Endothelial cell of umbilical vein (primary cell): ENCODE measurements at places on chromosomes 4 and X. TPM values are rescaled to one million over a fixed set of nuclear protein-coding genes. Genes with fewer than 3 reads are reported as not detected.

DNA sequence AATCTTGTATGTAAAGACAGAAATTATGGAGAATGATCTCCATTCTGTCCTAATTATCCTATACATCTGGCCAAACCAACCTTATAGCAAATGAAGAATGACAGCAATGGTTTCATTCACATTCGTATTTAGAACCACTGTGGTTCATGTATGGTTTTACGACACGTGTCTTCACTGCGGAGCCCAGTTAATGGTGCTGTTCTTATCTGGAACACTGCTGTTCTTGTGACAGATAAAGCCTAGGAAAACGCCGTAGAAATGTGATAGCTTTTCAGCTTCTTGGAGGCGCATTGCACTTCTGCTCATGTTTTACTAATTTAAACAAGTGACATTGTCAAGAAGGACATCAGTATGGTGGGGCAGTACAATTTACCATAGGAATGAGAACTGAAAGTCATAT is 2266.4 kb upstream of the TENM3 start:
- no peak for DNase-seq

ASB11 gene
- total RNA-seq, result 0.15 TPM in 1 of 2 replicates, not detected in the other

- no peak for DNase-seq
Observed at GRCh38 chr4:87322754-87323153, at the start of gene HSD17B13. TSS of gene HSD17B13 (minus strand) at chr4:87322882. CDS start at chr4:87322841, 41 bp downstream.

QDPR gene
- 20.9 and 24.6 TPM in 2 replicates for total RNA-seq

GRCh38 chr4:77994194-77994721 is 62.9 kb upstream of the FRAS1 start:
- peak; percentile 69 for DNase-seq

PNMA5 gene
- total RNA-seq, result not detected in 2 replicates

GRCh38 chr4:21898101-21898500 is 50.5 kb downstream of the KCNIP4 start:
- no peak for DNase-seq

DNA sequence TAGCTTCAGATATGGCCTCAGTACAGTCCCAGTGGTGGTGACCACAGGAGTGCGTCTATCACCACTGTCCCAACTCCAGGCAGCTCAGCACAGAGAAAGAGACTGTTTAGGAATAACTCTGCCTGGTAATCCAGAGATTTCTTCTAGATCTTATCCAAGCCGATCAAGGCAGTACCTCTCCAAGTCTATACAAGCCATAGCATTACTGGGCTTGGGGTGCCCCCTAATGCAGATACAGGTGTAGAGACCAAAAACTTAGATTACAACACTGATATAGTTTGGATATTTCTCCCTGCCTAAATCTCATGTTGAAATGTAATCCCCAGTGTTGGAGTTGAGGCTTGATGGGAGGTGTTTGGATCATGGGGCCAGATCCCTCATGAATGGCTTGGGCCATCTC is 100.9 kb downstream of the PTCHD1 start:
- DNase-seq, result no peak

GRCh38 chr4:68591204-68591603 is 15.1 kb upstream of the UGT2B17 start:
- DNase-seq, result no peak

- DNase-seq, result no peak
Observed at GRCh38 chr4:3784454-3785291, 18.5 kb downstream of the ADRA2C start.

DNA sequence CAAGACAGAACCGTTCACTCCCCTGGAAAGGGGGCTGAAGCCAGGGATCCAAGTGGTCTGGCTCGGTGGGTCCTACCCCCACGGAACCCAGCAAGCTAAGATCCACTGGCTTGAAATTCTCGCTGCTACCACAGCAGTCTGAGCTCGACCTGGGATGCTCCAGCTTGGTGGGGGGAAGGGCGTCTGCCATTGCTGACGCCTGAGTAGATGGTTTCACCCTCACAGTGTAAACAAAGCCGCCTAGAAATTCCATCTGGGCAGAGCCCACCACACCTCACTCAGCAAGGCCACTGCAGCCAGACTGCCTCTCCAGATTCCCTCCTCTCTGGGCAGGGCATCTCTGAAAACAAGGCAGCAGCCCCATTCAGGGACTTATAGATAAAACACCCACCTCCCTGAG is 13.4 kb upstream of the PBDC1 start:
- DNase-seq, result no peak

RPS6KA6 gene
- total RNA-seq, result 0.69 and 0.83 TPM in 2 replicates

- DNase-seq, result no peak
Observed at GRCh38 chr4:121783210-121783609, 17.9 kb upstream of the EXOSC9 start.

- peak; percentile 80 for DNase-seq
Observed at GRCh38 chr4:78569306-78569821, 17.8 kb downstream of the ANXA3 start.

- no peak for DNase-seq
Observed at GRCh38 chr4:6198768-6199421, 1.5 kb downstream of the JAKMIP1 start.
